Activated T-cell treated with anti-CD3 and anti-CD28 coated beads, Interleukin-2, amount 50 U/mL, for 72 hours (primary cell): ENCODE measurements at places on chromosomes 3 and 15. TPM values are rescaled to one million over a fixed set of nuclear protein-coding genes. Genes with fewer than 3 reads are reported as not detected.
A peak's percentile ranks its signal among the peaks of the same experiment; 100 is the strongest.

- peaks cover 44% of the 10 kb centered on the region for H3K4me1 ChIP-seq
- peak overlapping the region; percentile 1 for H3K27ac ChIP-seq
- H3K27me3 ChIP-seq, result no peaks in the 10 kb centered on the region
- DNase-seq, result no peak
These were observed 458.3 kb upstream of the CBLB start for GRCh38 chr3:106326941-106327695.

DNA sequence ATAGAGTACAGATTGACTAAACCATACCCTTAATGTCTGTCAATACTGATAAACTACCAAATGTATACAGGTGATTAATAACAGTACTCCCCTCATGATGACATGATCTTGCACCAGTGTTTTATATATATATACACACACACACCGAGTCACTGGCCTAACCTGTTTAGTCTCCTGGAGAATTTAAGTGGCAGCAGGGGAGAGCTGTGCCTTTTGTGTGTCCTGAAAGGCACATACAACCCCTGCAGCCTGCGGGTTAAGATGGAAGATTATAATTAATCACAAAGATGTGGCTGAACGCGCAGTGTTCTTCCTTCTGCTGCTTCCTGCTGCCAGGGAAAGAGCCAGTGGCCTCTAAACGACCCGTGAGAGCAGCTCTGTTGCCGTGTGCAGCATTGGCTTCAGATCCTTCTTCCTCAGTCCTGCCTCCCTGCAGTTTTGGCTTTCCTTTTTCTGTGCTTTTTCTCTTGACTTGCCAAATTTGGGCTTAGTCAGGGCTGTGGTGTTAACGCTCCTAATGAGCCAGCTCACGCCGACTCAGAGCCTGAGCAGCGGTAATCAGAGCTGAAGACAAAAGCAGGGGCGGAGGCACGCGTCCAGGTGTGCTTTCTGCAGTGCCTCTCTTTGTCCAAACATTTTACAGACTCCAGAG lies 42.5 kb upstream of the UBE3A start:
- no peak overlapping the region for H3K4me3 ChIP-seq
- H3K4me1 ChIP-seq, result no peaks in the 10 kb centered on the region
- H3K36me3 ChIP-seq, result no peaks in the 10 kb centered on the region
- DNase-seq, result no peak
- no peak overlapping the region for H3K27ac ChIP-seq

DNA sequence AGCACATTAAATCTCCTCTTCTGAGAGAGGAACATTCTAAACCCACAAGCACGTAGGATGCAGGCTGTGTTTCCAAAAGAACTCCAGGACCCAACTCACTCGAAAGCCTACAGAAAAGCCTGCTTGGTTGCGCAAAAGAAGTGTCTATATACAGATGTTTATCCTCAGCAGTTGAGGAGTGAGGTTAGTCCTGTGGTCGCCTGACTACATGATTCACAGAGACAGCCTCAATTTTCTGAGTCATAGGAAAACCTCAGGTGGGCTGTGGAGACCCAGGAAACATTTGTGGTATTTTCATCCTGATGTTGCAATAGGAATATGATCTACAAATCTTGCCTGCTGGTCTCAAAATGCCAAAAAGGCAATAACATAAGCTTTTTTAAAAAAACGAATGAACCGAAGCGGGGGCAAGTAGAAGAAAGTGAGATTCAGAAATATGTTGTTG lies 183.8 kb upstream of the THRB start:
- peaks cover 11% of the 10 kb centered on the region for H3K4me1 ChIP-seq
- peaks cover 77% of the 10 kb centered on the region for H3K27me3 ChIP-seq
- peak overlapping the region; percentile 66 for H3K4me3 ChIP-seq
- DNase-seq, result peak; percentile 53
- H3K27ac ChIP-seq, result peak overlapping the region; percentile 96
- H3K36me3 ChIP-seq, result peaks cover 5% of the 10 kb centered on the region

DNA sequence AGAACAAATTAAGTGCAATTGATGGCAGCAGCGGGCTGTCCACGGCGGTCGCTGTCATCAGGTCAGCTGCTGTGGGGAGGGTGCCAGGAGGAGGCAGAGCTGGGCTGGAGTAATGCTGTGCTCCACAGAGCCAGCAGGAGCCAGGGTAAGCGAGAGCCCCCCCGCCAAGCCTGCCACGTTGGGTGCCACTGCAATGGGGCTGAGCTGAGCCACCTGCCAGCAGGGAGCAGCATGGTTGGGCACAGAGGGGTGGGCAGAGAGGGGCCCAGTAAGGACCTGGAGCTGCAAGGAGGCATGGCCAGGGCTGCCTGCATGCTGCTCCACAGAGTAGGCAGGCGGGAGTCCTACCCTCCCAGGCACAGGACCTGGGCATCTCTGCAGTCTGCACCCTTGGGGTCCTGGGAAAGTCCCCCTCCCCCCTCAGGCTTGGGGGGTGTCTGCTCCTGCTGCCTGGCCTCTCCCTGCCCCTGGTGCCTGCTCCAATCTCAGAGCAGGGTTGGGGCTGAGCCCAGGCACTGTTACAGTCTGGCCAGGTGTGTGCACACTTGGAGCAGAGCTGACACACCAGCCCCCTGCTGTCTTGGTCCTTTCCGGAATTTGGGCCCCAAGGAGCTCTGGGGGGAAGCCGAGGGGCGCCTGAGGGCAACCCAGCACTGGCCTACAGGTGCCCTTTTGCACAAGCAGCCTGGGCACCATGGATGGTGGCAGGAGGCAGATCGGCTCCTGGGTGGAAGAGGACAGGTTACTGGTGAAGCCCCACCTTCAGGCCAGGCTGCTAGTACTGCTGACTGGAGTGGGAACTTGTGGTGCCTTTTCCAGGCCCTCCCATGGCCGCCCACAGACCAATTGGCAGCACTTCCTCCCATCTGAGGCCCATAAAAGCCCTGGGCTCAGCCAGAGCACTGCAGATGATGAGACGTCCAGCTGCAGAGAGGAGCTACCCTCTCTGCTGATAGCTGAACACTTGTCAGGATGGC lies 8.5 kb upstream of the PIAS1 start:
- H3K36me3 ChIP-seq, result no peaks in the 10 kb centered on the region
- H3K4me3 ChIP-seq, result no peak overlapping the region
- peaks cover 14% of the 10 kb centered on the region for H3K27me3 ChIP-seq
- no peaks in the 10 kb centered on the region for H3K4me1 ChIP-seq
- no peak for DNase-seq
- H3K27ac ChIP-seq, result no peak overlapping the region

DNA sequence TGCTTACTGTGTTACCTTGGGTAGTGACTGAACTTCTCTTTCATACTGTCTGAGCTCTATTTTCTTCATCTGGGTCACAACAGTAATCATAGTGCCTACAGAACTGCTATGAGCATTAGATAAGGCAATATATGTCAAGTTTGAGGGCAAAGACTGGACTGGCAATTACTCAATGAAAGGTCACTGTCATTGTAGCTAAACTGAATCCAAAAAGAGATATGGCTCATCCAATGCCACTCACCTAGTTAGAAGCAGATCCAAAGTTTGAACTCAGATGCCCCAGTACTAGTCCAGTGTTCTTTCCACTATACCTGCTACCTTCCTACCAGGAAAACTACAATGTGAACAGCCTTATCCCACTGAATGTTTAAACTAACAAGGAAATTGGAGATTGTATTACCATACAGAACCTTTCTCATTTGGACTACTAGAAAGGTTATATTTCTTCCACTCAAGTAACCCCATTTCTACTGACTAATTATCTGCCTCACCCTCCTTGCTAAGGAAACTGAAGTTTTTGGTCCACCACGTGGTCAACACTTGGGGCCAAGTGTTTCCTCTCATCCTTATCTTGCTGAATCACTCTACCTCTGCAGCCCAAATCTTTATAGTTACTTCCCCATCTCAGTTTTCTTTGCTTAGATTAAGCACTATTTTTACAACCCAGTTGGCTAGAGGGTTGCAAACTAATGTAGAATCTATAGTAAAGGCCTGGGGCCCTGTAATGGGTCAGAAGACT lies 202.3 kb upstream of the LPP start:
- H3K36me3 ChIP-seq, result no peaks in the 10 kb centered on the region
- peak overlapping the region; percentile 17 for H3K27ac ChIP-seq
- H3K4me1 ChIP-seq, result peaks cover 41% of the 10 kb centered on the region
- no peak for DNase-seq

DNA sequence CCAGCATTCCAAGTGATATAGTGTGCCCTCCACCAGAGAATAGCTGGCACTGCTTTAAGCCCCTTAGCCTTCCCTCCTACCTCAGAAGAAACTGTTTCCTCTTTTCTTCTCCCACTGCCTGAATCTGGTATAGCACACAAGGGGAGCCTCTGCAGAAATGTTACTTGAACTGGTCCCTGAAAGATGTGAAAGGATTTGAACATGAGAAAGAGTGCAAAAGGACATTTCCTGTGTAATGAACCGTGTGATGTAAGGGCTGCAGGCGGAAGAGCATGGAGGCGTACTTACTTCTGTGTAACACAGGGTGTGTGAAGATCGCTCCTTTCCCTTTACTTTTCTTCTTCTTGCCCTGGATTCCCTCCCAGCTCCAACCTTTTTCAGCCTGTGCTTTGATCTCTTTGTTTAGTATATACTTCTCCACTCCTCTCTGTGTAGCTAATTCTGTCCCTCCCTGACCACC lies 8.4 kb downstream of the TMOD3 start:
- no peaks in the 10 kb centered on the region for H3K27me3 ChIP-seq
- peak overlapping the region; percentile 3 for H3K27ac ChIP-seq
- DNase-seq, result no peak
- peak overlapping the region; percentile 59 for H3K4me3 ChIP-seq

DNA sequence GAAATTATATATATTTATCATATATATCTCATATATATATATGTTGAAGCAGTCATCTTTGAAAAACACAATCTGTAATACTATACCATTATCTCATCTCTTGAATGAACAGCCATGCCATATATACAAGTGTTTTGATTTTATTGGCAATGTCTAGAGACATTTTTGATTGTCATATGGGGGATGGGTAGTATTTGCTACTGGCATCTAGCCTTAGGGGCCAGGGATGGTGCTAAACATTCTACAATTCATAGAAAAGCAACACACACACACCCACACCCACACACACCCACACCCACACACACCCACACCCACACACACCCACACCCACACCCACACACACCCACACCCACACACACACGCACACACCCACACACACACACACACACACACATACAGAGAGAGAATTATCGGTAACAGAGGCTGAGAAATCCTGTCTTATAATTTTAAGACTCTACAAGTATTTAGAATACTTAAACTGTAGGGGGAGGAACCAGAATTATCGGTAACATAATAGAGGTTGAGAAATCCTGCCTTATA lies 11.1 kb upstream of the PIK3R4 start:
- no peak overlapping the region for H3K4me3 ChIP-seq
- H3K27ac ChIP-seq, result no peak overlapping the region
- DNase-seq, result no peak

DNA sequence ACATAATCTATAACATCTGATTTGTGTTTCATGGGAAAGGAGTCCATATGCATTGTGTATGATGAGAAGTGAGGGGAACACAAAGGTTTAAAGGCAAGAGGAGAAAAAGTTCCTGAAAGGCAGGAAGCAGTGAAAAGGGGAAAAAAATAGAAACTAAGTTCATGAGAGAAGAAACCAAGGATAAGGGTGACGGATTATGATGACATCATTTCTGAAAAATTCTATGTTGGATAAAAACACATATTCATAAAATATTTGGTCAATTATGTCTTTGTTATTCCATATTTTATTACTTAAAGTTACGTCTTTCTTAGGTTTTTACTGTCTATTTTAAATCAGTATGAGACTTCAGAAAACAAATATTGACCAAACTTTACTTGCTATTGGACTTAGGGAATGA lies 48.6 kb upstream of the CP start:
- H3K4me1 ChIP-seq, result no peaks in the 10 kb centered on the region
- H3K4me3 ChIP-seq, result no peak overlapping the region
- H3K27ac ChIP-seq, result no peak overlapping the region
- no peaks in the 10 kb centered on the region for H3K27me3 ChIP-seq
- no peak for DNase-seq

DNA sequence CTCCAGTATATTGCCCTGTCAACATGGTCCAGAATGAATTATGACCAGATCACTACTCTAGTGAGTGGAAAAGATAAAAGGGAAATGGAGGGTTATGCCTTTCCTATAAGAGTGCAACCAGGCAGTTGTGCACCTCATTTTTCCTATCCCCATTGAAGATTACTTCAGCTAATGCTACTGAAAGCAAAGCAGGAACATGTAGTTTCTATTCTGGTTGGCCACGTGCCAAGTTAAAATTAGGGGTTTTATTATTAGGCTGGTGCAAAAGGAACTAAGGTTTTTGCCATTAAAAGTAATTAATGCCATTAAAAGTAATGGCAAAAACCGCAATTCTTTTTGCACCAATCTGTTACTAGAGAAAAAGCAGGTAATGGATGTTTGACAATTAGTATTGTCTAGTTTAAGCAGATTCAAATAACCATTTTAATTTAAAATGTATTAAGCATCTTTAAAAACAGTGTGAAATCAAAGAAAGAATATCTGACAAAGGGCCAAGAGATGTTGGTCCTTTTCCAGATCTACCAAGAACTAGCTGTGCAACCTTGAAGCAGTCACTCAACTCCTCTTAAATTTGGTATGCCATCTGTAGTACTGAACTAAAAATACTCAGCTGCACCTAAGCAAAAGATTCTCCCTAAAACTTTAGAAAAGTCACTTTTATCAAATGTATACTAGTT lies 567.5 kb upstream of the CCDC54 start:
- no peaks in the 10 kb centered on the region for H3K36me3 ChIP-seq
- no peak for DNase-seq
- no peaks in the 10 kb centered on the region for H3K4me1 ChIP-seq
- H3K27ac ChIP-seq, result no peak overlapping the region

DNA sequence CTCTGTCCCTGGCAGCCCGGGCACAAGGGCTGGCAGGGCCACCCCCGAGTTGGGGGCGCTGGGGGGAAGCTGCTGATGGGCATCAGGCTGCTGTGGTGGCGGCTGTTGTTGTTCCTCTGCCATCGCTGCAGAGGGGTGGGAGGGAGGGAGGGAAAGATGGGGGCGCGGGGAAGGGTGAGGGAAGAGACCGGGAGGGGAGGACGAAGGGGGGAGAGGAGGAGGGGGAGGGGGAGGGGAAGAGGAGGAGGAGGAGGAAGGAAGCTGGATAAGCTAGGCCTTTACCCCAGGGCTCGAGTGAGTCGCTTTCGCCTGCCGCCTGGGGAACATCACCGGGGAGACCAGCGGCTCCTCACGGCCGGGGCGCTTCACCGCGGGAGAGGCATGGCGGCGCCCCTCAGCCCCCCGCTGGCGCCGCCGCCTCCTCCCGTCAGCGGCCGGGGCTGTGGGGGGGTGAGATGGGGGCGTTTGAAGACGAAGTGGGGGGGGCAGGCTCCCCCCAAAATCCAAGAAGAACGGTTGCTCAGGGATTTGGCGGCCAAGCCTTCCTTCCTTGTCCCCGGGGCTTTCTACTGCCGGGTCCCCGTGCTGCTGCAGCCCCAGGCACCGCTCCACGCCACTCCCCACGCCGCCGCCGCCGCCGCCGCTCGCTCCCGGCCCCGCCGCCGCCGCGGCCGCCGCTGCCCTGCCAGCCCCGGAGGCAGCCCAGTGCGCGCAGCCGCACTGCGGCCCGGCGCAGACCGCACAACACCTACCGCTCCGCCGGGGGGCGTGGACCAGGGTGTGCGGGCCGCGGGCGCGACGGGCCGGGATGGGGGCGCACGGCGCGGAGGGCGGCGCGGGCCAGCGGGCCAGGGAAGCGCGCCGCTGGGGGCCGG lies at the start of gene RFX7:
RFX7 (minus strand) TSS at position 717 of the 875 bp plus-strand sequence; CDS start at position 123, 594 bp downstream.
- no peaks in the 10 kb centered on the region for H3K27me3 ChIP-seq
- peaks cover 3% of the 10 kb centered on the region for H3K36me3 ChIP-seq
- peaks cover 47% of the 10 kb centered on the region for H3K4me1 ChIP-seq
- peak; percentile 89 for DNase-seq
- peak within 1 kb of the TSS; percentile 90 for H3K27ac ChIP-seq
- H3K4me3 ChIP-seq, result peak within 1 kb of the TSS; percentile 89

GALNT15 gene
- not detected for total RNA-seq
